NCI-H2029 (cell line): ENCODE measurements at places on chromosomes 1 and 21.

DNA sequence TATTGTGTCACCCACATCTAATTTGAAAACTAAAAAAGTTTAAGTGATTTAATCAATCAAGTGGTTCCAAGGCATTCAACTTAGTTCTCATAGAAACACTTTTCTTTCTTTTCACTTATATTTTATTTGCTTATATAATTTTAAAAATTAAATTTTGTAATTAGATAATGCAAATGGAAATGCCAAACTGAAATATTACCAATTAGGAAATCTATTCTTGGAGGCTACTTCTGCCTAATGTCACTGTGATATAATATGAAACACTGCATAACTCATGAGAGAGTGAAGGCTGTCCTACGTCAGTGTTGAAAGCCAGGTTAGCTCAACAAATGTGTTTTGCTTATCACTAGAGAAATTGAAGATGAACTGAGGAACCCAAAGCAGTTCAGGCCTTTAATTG is 18.3 kb upstream of the SHCBP1L start:
- DNase-seq: no peak

DNA sequence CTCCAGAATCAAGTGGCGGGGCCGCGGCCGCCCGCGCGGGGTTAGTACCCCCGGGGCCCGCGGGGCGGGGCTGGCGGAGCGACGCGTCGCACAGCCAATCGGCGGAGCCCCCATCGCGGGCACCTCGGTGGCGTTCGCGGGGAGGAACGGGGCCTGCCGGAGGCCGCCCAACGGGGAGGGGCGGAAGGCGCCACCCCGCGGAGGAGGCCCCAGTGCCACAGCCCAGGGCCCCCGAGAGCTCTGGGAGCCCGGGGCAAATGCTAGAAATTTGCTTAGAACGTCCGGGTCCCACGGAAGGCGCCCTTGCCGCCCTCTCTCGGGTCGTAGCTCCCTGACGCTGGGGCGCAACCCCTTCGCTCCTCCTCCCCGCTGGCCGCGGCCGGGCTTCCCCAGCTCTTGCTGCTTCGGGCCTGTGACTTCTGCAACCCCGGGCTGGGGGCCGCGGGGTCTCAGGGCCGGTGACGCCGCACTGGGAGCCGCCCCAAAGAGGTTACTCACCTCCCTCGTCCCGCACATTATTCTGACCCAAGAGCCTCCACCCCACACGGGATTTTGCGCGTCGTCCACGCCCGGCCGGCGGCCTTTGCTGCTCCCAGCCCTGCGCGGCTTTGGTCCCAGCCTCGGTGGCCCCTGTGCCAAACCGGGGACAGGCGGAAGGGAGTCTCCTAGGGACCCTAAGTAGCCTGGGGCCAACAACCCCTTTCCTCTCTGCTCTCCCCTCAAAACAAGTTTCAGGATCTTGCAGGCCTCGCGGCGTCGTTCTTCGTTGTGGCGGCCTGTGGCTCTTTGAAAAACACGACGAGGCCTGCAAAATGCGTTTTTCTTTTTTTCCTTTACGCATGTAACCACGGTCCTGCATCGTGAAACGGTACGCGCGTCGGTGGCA is at the start of gene RUNX3:
Gene RUNX3 (minus strand): TSS at position 17 of the 886 bp plus-strand sequence. CDS start 408 bp downstream, outside the sequence.
- peak; percentile 34 for DNase-seq

GRCh38 chr1:68725001-68725752 is 228.3 kb upstream of the DEPDC1 start:
- peak; percentile 40 for DNase-seq

GRCh38 chr1:24868016-24868875 is 61.8 kb downstream of the RUNX3 start:
- DNase-seq: no peak

GRCh38 chr21:42465008-42465802 is 30.8 kb downstream of the RSPH1 start:
- no peak for DNase-seq

DNA sequence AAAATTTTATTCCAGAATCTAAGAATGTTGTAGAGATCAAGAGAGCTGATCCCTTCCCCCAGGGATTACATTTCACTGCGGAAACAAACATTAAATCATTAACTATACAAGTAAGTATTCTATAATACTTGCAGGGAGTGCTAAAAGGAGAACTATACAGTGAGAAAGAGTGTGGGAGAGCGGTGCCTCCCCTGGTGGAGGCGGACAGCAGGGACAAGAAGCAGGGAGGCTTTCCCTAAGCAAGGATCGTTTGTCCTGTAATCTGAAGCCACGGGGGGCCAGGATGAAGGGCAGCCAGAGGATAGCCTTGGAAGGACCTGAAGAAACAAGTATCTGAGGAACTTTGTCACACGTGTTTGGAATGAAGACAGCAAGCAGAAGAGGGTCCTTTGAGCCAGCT is 40.1 kb downstream of the SLC9C2 start:
- no peak for DNase-seq

DNA sequence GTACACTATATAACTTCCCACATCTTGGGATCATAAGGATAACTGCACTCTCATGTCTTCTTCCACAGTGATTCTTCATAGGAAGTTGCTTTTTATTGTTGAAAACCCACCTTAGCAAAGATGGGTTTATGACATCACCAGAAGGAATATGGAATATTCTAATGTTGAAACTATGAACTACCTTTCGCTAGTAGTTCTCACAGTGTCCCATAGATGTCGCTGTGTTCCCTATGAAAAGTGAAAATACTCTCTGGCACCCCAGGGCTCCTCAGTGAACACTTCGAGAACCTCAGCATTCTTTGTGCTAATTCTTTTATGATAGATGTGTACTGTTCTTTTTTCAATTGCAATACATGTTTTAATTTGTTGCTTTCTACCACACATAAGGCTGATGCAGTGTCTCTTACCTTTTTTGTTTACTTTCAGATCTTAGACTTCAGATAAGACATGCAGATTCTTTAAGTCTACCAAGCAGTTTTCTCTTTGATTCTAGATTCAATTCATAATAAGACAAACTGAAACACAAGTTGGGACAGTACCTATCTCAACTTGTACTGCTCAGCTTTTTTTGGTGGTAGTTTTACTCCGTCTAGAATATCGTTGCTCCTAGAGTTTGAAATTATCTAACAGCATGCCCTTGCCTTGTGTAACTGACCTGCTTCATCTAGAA is 90.8 kb downstream of the GTF2B start:
- no peak for DNase-seq

GRCh38 chr1:116889380-116889779 is 20.3 kb upstream of the PTGFRN start:
- DNase-seq: no peak

DNA sequence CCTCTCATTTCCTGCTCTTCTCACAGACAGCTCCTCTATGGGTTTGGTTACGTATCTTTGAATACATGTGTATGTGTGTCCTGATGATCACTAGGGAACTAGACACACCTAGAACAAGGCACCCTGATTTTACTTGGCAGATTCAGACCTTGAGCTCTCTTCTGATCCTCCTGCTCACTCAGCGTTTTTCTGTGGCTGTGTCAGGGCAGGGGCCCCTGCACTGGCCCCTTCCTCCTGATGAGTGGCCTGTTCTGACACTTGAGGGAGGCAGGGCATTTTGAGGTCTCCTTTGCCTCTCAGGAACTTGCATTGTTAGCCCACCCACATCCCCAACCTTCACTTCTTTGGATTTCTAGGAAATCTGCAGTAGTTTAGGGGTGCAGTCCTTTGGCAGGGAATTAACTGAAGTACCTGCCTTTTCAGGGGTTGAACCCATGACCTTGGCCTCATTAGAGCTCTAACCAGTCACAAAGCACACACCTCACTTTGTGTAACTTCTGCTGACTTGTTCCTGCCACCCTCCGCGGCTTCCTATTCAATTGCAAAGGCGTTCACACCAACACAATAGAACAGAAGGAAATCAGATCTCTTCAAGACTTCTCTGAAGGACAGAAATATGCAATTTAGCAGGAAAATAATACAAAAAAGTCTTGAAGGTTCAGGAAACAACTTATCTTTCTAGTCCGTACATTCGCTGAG is 8.8 kb downstream of the SMYD2 start:
- DNase-seq: no peak

DNA sequence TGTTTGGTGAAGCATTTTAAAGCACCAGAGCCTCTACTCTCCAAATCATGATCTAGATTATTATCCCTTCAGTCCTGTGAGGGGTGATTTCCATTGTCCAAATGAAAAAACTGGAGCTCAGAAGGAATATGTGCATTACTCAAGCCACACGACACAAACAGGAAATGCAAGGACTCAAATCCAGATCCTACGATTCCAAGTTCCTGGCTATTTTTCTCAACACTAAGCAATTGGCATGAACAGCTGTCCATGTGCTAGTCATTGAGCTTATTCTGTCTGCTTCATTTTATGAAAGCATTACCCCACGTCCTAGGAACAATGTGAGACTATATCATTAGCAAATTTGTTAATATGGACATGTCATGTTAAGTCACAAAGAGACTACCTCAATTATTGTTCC is 273.1 kb upstream of the LYPLAL1 start:
- no peak for DNase-seq

- no peak for DNase-seq
Observed at GRCh38 chr1:73953586-73953985, 244.4 kb downstream of the LRRIQ3 start.

GRCh38 chr1:115677182-115677555 is 35.4 kb downstream of the VANGL1 start:
- DNase-seq: peak; percentile 29

DNA sequence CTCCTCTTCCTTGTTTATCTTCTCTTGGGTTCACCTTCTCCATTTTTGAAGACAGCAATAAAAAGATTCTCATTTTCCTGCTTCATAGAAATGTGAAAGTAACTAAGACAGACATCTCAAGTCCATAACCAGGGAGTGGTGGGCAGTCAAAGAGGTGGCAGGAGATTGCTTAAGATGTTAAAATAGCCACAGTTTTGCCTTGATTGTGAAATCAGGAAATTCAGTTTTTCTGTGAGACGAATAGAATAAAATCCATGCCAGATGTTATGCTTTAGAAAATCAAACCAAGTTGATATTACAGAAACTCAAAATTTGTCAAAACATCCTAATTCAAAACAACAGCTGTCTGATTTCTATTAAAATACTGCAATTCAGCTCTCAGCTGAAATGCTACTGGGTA is 57.2 kb downstream of the TNN start:
- DNase-seq: no peak

GRCh38 chr1:179586107-179586823 is 5.4 kb upstream of the TDRD5 start:
- DNase-seq: no peak

DNA sequence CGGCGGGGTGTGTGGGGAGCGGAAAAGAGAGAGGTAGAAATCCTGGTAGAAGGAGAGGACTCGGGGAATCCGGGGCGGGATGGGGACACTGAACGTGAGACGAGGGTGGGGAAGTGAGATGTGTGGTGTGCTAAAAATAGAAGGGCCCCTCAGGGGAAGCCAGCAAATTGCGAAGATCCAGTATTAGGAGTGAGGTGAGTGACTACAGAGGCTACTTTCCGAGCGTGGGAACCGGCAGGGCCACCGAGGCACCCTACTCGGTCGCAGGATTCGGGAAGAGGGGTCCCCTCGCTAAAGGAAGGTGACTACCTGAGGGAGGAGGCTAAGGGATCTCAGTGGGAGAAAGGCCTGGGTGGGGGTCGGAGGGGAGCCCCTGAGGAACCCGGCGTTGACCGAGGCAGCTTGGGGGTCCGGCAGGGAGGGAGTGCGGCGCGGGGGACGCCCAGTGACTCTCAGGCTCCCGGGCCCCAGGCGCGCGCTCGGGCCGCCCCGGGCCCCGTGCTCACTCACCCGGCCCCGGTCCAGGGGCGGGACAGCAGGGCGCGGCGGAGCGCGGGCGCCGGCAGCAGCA is 318 bp downstream of the ALDH4A1 start:
- no peak for DNase-seq

GRCh38 chr1:39782103-39782502 is 6.6 kb downstream of the BMP8B start:
- DNase-seq: no peak

DNA sequence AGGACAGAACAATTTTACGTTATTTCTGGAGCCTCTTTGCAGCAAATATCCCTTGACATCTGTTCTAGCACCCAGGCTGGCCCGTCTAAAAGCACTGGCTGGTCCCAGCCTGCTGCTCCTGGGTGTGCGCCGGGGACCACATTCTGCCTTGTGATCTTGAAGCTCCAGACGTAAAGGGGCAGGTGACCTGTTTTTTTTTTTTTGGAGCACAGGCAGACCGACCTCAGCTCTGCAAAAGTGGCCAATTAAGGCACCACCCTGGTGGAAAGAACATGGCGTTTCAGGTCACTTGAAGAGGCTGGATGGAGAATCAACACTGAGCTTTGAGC is 13.8 kb upstream of the CAMTA1 start:
- no peak for DNase-seq

- DNase-seq: no peak
Observed at GRCh38 chr1:15626269-15626950, 9.2 kb downstream of the DDI2 start.

- DNase-seq: no peak
Observed at GRCh38 chr1:82219841-82220240, 419.1 kb downstream of the ADGRL2 start.

- DNase-seq: no peak
Observed at GRCh38 chr1:159829273-159829634, 2.6 kb downstream of the SLAMF8 start.

GRCh38 chr21:42263591-42264131 is 44.7 kb downstream of the ABCG1 start:
- DNase-seq: no peak

DNA sequence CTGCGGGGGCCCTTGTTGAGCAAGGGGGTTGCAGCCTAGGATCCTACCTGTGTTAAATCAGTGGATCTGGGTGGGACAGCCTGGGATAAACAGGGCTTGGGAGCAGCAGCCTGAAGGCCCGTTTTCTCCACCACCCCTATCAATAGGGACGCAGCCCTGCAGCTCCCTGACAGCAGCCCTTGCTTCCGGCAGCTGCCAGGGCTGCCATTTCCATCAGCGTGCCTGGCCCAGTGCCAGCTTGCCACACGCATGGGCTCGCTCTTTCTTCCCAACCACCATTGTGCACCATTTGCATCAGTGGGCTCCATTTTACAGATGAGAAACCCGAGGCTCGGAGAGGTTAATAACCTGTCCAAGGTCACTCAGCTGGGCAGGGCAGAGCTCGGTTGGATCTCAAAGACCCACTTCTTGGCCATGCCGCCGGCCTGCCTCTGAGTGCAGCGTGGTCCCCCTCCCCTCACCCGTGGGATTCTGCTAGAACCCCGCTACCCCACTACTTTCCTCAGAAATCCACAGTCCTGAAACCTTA is 3.8 kb downstream of the WNT4 start:
- peak; percentile 51 for DNase-seq

GRCh38 chr1:63108206-63108605 is 214.2 kb upstream of the FOXD3 start:
- no peak for DNase-seq

DNA sequence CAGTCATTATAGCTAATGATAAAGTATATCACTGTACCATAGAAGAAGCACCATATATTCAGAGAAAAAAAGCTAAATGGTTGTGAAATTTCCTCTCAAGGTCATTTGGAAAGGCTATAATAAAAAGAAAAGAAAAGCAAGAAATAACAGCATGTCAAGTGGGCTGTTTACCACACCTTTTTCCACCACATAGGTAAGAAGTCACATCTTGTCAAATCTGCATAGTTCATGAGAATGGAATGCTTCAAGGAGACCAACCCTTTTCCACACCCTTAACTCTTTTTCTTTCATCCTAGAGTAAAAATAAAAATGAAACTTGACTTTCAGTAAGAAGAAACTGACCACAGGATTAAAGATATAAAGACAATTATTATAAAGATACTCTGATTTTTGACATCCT is 91.2 kb downstream of the ATP6V1G3 start:
- DNase-seq: no peak
